Mesendoderm (in vitro differentiated cells): ENCODE measurements at places on chromosomes 12 and 14.

DNA sequence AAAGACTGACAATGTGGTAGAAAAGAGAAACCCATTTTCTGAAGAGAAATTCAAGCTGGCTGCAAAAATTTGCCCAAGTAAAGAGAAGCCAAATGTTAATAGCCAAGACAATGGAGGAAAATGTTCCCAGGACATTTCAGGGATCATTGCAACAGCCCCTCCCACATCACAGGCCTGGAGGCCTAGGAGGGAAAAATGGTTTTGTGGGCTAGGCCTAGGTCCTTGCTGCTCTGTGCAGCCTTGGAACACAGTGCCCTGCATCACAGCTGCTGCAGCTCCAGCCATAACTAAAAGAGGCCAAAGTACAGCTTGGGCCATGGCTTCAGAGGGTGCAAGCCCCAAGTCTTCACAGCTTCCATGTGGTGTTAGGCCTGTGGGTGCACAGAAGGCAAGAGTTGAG is 332.4 kb upstream of the LRIG3 start:
- DNase-seq = no peak

- no peak for DNase-seq
Measured at GRCh38 chr12:109726511-109727038, 12.9 kb downstream of the FAM222A start.

DNA sequence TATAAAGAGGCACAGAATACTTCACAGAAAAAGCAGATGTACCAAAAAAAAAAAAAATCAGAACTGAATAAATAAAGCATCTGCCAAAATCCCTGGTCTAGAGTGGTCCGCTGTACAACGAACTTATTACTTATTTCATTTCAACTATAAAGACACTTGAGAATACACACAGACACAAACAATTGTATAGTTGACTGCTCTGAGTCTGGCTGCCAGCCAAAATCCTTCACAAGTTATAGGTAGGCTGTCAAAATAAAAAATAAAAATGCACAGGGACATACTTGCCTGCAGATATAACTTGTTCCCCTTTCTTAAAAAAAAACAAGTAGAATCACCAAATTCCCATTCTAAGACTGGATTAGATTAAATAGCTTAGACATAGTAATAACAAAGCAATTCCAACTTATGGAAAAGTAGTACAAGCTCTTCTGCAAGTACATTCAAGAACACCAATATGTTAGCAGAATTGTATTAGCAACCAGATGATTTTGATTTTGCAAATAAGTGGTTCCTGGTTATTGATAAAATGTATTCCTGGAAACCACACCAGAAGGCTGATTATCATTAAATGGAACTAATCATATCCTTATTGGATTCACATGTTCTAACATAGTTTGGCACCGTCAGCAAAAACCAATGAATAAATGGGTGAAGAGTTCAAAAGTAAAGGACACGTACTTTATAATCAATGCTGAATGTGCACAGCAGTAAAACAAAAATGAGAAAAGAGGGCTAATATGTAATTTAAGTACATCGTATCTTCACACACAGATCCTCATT is 248.5 kb downstream of the NELL2 start:
- no peak for DNase-seq

DNA sequence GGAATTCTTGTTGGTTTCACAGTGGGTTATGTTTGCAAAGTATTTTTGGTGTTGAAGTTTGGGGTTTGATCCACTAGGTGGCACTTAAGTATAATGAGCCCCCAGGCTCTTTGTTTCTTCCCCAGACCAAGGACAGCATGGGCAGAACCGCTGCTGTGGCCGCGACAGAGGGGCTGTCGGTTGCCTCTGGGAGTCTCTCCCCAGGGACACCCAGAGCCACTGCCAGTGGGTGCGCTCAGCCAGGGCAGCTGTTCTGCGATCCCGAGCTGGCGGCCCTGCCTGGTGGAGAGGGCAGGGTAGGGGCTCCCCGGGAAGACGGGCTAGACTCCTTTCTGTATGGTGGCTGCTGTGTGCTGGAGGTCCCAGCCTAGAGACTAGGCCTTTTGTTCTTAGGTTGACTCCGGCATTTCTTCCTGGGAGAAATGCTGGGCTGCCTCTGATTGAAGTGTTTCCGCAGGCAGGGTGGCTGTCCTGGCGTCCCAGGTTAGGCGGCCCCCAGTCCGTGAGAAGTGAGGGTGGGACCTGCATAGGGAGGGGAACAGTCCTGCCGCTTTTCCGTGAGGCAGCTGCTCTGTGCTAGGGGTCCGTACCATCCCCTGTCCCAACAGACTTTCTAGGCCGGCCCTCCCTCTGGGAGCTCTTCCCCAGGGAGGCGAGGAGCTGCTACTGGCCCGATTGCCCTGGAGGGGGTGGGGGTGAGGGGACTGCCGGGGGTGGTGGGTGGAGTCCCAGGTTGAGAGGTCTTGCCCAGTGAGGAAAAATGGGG is 253.1 kb upstream of the PELI2 start:
- peak; percentile 73 for DNase-seq

- DNase-seq = no peak
Measured at GRCh38 chr12:5177731-5178130, 134.1 kb downstream of the KCNA5 start.

DNA sequence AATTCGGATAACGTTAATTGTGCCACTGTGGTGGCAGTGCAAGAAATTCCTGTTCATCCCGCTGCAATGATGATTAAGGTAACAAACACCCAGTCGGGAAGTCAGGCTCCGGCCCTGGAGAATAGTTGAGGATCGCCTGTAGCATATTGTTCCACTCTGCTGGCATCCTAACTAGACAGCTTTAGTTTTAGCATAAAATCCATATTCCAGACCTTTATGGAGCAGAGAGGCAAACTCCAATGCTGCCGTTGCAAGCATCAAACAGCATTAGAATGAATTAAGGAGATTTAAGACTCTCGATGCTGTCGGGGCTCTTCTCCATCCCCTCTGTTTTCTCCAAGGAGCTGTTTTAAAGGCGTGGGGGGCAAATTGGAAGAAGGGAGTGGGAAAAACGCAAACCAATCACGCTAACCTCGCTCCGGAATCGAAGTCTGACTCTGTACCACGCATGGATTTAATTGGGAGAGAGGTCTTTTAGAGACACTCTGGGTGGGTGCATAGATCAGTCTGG is 660.4 kb downstream of the VRK1 start:
- DNase-seq = no peak

DNA sequence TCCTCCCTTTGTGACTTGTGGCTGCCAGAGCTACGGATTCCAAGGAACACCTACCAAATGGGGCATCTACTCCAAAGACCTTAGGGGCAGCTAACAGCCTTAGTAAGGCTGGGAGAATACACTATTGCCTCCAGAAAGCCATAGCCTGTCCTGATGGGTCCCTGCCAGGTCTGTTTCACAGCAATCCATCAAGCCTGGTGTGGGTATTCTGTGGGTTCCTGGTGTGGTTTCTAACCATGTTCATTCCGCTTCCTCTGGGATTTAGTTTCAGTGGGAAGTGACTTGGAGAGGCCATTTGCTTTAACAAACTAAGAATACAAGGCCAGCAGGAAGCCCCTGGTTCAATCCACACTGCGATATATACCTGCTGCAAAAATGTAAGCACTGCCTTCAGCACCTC is 220.5 kb downstream of the FOXN3 start:
- DNase-seq = no peak
